T-helper 9 cell (primary cell): ENCODE measurements at places on chromosomes 1 and 21.

DNA sequence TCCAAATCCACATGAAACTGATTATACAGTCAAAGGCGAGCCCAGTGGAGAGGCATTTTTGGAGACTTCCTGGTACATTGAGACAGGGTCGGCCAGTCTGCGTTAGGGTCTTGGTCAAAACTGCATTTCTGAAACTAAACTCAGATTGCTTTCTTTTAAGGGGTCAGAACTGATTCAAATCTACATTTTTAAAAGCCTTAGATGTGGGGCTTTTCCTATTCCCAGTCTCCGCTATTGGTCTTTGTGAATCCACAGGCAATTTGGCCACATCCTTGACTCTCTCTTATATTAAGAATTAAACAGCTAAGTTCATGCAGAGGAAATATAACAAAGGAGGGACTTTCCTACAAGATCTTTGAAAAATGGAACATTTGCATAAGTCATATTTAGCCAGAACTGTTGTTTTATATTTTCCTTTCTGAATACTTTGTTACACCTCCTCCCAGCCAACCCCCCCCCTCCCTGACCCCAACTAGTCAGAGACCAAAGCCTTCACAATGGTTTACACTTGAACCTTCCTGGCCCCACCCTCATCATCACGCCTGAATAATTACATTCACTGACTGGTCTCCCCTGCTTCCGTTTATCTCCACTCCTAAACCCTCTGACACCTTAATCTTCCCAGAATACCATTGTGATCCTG lies 30.9 kb downstream of the SELL start:
- no peak for DNase-seq

GRCh38 chr1:167554028-167554779 lies 642 bp upstream of the CREG1 start:
- no peak for DNase-seq

DNA sequence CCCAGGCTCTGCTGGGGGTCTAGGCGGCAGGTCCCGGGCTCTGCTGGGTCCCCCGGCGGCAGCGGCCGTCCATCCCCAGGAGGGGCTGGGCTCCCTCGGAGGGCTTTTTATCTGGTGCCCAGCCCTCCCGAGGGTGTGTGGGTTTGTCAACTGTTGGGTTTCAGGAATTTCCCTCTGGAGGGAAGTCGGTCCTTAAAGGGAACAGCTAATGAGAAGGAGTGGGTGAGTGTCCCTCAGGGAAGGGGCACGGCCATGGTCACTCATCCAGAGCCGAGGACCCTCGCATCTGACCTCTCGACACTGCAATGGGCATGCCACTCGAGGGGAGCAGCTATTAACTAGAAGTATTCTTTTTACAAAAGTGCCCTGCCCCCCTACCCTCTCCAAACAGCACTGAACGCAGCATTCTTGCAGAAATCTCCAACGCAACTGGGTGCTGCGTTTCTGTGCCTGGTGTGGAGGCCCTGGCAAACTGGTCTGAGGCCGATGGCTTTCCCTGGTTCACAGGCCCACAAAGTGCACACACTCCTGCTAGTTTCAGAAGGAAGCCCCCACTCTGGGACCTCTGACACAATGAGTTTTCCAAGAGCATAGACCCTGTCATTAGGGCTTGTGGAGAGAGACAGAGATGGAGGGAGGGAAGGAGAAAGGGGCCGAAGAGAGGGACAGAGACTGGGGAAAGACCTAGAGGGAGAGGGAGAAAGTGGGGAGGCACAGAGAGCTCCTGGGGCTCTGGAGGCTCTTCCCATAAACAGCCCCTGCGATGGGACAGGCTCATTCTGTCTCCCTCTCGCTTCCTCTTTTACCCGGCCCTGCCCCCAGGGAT lies 1.0 kb upstream of the TSPEAR start:
- no peak for DNase-seq

- DNase-seq, result no peak
These were observed 103.3 kb downstream of the AKT3 start for GRCh38 chr1:243746751-243747150.

DNA sequence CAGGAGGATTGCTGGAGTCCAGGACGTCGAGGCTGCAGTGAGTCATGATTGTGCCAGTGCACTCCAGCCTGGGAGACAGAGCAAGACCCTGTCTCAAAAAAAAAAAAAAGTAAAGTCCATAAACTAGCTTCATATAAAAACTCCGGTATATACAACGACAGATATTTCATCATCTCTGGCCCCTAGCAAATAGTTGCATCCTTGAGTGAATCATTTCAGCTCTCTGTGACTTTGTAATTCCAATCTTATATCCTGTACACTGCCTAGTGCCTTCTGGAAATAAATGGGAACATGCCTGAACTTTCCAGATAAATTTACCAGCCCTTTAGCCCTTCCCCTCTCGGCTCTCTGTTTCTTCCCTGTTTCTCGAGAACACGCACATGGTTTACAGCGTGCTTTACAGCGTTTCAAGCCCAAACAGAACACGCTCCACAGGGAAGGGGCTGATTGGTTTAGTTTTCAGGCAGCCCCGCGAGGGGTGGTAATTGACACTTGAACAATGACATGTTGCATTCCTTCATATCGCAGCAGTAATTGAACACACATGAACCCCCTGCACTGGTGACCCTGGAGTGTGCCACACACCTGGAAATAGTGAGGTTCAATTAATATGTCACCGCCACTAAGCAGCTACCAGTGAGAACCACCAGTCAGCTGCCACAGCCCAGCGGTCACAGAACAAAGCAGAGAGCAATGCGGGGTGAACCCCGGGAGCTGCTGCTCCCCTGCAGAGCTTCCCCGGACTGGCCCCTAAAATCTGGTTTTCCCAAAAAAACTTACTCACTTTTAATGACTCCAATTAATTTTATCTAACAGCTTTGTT lies 35.7 kb upstream of the SIM2 start:
- DNase-seq, result no peak

- DNase-seq, result no peak
These were observed 203.0 kb downstream of the TOMM20 start for GRCh38 chr1:234925440-234926263.

GRCh38 chr21:14120091-14120734 lies 90.5 kb downstream of the LIPI start:
- DNase-seq, result no peak

GRCh38 chr1:156623946-156624813 lies 5.0 kb downstream of the HAPLN2 start:
- peak; percentile 24 for DNase-seq
